ENCODE measurements at places on chromosomes 3 and 15. TPM values are rescaled to one million over a fixed set of nuclear protein-coding genes. Genes with fewer than 3 reads are reported as not detected.
A peak's percentile ranks its signal among the peaks of the same experiment; 100 is the strongest.

- DNase-seq = no peak
Measured at GRCh38 chr3:190352861-190353457, 30.7 kb upstream of the CLDN1 start.

- peak; percentile 77 for DNase-seq
Measured at GRCh38 chr3:15794303-15794771, 3.4 kb downstream of the ANKRD28 start.

DNA sequence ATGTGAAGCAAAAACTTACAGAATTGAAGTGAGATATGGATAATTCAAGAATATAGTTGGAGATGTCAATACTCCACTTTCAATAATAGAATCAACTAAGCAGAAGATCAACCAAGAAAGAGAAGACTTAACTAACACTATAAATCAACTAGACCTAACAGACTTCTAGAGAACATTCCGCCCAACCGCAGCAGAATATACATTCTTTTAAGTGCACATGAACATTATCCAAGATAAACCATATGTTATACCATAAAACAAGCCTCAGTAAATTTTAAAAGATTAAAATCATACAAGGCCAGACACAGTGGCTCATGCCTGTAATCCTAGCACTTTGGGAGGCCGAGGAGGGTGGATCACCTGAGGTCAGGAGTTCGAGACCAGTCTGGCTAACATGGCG, 5.5 kb upstream of the TEX55 start:
- DNase-seq = no peak

DNA sequence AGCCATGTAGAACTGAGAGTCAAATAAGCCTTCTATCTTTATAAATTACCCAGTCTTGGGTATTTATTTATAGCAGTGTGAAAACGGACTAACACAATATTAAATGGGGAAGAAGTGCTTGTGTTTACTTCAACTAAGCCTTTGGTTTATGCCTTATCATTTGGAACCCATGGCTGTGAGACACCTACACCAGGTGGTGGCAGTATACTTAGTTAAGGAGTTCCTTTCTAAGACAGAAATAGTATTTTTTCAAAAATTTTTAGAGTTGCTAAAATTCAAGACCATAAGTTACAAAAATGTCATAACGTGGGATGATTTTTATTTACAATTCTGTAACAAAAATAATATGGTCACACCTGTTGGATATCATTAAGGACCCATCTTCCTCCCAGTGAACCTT, 354.5 kb upstream of the SOX14 start:
- peak; percentile 29 for DNase-seq

CD200R1 gene
- not detected for total RNA-seq

All from SK-MEL-5 (cell line).